ENCODE measurements at places on chromosomes 11 and 22.
A peak's percentile ranks its signal among the peaks of the same experiment; 100 is the strongest.

GRCh38 chr11:297051-297585, 2.2 kb downstream of the IFITM5 start:
- no peak for DNase-seq

DNA sequence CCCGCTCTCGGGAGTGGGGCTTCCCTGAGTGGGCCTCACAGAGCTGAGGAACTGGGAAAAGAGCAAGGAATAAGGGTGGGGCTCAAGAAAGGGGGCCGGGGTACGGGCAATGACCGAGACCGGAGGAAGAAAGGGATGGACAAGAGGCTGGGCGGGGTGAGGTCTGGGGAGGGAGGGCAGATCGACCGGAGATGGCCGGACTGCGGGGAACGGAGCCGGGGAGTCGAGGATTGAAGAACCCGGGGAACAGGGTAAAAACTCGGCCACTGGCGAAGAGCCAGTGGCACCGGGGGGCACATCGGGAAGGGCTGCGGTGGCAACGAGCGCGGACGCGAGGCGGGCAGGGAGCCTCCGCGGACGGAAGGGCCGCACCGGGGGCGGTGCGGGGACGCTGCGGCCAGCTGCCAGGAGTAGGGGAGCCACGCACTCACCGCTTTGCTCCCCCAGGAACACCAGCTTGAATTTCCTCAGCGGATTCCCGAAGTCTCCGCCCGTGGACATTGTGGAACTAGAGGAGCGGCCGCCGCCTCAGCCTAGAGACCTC, 667 bp downstream of the RAB6A start:
- DNase-seq, result peak; percentile 77

DNA sequence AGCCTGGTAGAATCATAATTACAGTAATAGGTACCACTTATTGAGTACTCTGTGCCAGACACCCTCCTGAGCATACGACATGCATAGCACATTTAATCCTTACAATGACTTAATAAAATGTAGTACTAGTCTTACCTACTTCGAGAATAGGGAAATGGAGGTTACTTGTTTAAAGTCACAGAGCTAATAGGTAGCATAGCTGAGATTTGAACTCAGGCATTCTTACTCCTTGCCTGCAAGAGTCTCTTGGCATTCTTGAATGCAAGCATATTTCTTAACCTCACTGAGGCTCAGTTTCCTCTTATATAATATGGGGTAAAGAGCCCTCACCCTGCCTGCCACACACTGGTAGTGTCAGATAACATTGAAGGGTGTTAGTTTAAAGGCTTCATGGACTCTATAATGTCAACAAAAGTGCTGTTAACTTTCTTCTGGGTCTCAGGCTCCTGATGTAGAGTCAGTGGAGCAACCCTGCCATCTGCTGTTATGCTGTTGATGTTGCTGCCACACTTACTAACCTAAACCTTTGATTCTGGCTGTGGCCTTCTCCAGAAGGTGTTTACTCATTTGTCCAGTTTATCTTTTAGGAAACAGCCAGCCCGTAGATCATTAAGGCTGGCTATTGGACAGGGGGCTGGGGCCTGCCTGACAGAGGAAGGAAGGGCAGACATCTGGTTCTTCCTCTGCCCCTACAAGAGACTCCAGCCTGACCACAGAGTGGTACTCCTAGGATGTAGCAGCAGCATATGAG, 18.9 kb downstream of the LIMK2 start:
- no peak for DNase-seq

DNA sequence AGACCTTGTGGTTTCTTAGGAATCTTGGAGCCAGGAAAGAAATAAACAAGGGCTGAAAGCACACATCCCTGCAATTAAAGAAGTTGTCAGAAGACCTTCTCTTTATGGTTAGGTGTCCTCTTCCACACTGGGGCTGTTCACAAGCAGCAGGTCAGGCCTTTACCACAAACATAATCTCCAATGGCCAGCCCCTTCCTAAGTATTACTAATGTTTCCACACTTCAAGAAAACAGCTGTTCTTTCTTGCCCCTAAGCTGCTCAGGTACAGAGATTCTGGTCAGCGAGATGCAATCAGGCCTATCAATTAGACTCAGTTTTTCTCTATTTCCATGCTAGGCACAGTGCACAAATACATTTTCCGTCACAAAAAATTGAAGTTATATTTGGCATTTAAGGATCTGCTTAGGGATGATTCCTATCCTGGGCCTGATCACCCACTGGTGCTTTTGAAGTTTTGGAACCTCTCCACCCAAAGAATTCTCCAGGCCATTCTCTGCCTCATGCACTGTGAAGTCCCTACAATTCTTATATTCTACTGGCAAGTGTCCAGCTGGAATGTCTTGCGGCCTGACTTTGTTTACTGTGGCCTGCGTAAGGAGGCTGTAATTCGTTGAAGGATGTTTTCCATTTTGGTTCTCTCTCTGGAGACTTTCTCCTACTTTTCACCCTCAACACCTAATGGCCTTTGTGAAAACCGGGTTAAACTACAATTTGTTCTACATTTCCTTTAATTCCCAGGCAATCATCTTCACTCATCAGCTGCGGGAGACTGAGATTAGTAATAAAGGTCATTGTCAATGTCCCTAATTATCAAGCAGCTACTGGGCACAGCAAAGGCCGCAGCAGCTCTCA, 5.1 kb downstream of the PRAME start:
- no peak for DNase-seq

DNA sequence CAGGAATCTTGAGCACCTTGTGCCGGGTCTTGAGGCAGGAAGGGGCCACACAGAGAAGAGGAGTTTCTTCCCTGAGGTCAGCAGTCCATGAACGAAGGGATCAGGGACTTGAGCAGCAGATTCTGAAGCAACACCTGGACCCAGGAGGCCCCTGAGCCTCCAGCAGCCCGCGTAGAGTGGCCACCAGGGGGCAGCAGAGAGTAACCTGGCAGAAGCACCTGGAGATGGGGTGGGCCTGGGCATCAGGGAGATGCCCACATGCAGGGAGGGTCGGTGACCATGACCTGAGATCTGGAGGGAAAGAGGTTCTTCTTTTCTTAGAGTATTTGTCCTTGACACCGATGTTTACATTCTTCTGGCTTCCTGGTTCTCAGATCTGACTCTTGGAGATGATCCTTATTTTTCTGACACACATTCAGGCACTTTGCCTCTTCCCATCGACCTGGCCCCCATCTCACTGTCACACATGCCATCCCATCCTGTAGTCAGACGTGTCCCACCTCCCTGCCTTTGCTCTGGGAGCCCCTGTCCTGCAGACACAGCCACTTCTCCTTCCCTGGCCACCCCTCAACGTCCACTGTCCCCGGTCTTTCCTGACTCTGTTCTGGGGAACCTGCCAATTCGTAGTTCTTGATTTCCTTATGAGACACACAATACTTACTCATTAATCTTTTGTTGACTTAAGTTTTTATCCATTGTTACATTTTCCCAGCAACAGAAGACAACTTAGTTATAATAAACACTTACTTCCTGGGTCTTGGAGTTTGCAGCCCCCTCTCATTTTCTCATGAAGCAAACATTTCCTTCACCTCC, 66.5 kb downstream of the GGTLC2 start:
- DNase-seq, result no peak

DNA sequence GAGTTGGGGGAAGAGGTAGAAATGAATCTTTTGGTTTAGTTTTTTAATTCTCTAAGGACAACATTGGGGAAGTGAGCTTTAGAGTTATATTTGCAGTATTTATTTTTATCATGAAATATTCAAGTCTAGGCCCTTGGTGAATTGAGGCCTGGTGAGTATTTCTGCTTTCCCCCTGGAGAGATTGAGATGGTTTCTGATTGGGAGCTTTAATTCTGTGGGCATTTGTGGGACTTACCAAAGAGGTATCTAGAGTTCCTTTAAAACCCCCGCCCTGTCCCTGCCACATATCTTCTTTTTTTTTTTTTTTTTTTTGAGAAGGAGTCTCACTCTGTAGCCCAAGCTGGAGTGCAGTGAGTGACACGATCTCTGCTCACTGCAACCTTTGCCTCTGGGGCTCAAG, 9.6 kb downstream of the ACO2 start:
- DNase-seq, result no peak
